ENCODE measurements at places on chromosomes 6 and 20.

DNA sequence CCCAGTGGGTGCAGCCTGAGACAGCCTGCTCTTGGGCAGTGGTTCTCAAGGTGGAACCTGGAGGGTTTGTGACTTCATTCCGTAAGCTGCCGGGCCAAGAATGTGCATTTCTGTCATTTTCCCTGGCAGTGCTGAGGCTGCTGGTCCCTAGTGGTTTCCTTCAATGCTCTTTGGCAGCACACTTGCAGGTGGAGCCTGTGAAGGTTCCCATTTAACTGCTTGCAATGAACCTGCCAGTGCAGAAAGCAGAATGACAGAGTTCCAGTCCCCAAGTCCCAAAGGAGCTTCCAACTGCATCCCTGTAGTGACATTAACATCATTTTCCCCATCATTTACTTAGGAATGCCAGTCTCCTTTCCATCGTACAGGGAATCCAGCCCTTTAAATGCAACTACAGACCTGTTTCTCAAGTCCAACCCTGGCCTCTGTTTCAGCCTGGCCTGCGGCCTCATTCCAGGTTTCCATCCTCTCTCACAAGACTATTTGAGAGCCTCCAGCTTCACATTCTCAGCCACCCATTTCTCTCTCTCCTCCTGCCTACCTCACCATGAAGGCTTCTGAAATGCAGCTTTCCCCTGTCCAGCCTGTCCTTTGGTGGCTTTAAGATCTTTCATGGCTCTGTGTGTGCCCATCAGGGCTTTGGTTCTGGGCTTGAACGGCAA, 149.7 kb upstream of the GGTLC1 start:
- no peak for DNase-seq

GRCh38 chr6:125114248-125114858, 39.2 kb upstream of the TPD52L1 start:
- DNase-seq, result no peak

DNA sequence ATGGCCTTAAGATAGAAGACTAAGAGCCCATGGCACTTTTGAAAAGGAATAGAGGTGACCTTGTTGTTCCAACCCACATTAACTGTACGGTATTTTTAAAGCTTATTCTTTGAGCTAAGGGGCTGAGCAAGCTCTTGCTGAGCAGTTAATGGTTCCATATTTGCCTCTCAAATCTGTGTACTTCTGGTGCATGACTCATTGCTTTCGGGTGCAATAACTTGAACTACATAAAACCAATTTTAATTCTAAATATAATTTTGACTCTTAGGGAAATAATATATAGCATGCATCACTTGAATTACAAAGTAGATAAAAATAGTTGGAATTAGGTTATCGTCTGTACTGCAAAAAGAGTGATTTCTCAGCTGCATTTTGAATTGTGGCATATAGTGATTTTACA, 348.1 kb upstream of the CITED2 start:
- no peak for DNase-seq

DNA sequence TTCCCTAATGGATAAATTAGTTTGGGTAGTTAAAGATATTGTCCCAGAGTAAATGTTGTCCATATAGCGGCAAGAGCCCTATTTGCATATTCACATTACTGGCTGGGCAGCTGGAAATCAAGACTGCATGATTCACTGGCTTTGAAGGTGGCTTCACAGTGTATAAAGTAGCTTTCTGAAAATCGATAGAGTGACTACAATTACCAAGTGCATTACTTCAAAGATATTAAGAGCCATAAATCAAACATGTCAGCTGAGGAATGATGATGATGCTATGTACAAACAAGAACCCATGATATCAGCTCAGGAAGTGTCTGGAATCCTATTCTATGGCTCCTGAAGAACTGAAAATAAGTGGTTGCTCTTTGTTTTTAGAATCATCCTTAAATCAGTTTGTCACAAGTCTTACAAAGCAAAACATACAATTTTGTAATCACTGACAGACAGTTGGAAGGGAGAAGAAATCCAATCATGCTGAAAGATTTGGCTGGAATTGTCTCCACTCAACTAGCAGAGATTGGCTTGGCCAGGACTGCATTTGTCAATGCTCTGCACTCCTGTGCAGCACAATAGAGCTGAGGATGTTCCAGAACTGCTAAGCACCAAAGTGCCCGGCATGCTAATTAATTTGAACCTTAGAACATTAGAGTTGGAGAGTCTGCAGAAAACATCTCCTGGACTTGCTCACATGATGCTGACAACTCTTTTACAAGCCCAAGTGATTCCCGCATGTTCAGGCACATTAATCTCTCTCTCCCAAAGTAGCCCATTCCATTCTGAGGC, 77.9 kb upstream of the B3GAT2 start:
- no peak for DNase-seq

DNA sequence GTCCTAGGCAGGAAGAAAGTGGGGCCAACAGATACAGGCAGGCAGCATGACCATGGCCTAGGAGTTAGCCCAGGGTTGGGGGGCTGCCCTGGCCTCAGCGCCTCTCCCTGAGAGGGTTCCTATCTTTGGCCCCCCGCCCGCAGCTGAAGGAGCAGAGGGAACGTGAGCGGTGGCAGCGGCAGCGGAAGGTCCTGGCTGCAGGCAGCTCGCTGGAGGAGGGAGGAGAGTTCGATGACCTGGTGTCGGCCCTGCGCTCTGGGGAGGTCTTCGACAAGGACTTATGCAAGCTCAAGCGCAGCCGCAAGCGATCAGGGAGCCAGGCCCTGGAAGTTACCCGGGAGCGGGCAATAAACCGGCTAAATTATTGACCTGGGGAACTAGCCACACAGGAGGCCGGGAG, 32.6 kb downstream of the MOCS1 start:
- DNase-seq, result no peak
